ENCODE measurements at places on chromosomes 2 and 18.

- no peak for DNase-seq
These were observed 78.0 kb downstream of the TMEM182 start for GRCh38 chr2:102839668-102840388.

GRCh38 chr2:74436848-74437695, 4.7 kb downstream of the RTKN start:
- no peak for DNase-seq

DNA sequence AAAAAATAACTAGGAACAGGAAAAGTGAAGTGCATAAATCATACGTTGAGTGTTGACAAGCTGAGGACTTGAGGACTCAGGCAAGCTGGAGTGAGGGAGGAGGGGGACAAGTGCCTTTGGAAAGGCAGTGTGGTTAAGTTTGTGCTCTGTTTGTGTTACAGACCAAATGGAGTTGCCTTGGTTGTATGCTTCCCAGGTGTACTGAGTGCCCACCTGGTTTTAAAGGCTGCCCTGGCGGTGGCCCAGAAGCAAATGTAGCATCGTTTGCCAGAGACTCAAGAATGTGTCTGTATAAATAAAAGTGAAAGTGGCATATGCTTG, 240.9 kb downstream of the PRKCE start:
- DNase-seq, result no peak

GRCh38 chr2:23433282-23433681, 48.3 kb downstream of the KLHL29 start:
- DNase-seq, result no peak

DNA sequence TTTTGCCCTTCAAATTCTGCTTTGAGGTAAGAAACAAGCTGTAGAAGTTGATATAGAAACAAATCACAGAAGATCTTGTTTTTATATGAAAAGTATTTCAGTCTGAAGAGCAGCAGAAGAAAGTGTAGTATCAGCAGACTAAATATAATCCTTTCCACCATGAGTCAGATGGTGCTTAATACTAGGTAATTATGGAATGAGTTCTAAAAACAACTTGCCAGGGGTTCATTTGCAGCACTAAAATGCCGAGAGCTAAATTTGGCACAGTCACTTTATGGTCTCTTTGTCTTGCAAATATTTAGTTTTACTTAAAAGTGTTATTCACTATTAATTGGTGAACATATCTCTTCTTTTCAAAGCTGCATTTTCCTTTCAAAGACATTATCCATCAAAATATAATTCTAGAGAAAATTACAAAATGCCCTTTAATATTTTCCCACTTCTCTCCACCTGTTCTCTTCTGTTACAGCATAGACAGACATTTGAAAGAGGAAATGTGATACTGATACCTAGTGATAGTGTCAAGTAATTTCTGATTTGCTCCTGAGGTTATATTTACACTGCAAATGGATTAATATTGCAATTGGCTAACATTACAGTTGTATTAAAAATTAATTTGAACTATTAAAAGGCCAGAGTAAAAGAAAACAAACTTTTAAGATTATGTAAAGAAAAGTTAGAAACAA, 5.3 kb downstream of the MYL1 start:
- no peak for DNase-seq

GRCh38 chr2:151374436-151374835, 17.0 kb downstream of the TNFAIP6 start:
- no peak for DNase-seq

DNA sequence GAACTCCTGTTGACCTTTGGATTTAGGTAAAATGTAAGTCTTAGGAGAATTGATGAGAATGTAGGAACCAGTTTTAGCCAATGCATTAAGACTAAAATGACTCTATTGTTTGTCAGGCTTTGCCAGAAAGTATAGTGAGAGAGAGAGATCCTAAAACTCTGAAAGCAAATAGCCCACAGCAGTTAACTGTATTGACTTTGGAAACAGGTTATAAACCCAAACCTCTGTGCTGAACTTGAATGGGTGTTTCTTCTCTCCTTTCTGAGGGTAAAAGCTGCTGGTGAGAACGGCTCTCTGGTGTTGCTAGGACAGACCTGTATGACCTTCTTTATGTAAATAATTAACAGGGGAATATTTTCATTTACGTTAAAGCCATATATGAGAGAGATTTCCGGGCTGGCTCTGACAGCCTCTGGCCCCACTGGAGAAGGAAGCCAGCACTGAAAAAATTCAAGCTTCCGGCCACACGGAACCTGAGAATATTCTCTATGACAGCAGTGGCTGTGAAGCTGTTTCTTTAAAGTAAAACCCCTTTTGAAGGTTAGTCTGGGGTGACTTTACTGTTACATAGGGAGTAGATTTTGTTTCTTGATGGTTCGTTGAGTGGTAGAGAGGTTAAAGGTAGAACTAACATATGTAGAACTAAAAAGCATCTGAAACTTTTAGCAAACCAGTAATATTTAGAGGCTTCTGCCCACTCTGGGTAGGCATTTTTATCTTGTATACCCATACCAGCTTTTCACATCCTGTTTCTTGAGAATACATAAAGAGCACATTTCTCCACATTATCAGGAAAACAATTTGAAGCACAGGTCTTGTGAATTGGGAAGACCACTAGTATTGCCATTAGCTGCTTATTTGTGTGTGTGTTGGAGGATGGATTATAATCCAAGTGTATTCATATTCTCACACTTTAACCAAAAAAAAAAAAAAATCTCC, 123.8 kb downstream of the SPTBN1 start:
- DNase-seq, result no peak

DNA sequence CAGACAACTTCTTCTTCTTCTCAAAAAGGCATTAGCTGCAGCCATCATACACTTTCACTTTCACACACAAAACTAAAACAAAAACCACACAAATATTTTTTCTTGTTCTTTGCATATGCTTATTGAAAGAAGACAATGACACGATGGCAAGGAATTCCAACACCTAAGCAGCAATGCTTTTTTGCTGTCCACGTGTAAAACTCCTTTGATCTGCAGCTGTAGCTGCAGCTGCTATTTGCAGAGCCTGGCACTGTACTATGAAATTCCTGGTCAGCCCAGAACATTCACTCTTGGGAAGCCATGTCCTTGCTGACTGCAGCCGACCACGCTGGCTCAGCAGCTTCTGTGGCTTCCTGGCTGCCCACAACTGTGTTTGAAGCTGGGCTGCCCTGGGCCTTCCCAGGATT, 316.2 kb downstream of the CDH2 start:
- DNase-seq, result no peak

DNA sequence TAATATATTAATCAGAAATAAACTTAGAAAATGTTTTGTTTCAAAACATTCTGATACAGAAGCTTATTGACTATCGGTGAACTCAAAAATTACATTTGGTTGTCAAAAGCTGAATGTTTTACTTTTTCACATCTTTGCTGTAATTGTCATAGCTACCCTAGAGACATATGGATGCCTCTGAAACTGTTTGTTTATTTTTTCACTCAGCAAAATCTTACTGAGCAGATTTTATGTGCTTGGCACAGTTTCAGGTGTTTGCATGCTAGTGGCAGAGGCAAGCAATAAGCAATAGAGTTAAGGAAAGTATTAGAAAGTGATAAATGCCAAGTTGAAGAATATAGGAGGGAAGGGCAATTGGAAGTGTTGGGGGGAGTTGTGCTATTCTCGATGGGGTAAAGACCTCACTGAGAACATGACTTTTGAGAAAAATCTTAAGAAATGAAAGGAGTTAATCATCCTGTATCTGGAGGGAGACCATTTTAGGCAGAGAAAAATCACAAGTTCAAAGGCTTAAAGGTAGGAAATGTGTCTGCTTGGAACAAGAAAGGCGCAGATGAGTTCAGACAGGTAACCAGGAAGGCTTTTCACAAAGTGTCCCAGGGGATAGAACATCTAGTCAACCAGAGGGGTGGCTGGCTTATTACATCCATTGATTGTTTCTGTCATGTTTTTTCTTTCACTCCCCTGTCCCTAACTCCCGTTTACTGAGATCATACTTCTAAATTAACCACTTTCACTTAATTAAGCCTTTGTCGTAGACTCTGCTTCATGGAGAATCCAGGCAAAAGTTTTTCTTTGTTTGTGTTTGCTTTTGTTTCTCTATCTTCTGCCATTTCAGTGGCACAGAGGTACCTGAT, 27.2 kb upstream of the COBLL1 start:
- no peak for DNase-seq

GRCh38 chr2:37871456-37872191, 53.5 kb upstream of the RMDN2 start:
- no peak for DNase-seq
